ENCODE measurements at places on chromosomes 1 and 21.

DNA sequence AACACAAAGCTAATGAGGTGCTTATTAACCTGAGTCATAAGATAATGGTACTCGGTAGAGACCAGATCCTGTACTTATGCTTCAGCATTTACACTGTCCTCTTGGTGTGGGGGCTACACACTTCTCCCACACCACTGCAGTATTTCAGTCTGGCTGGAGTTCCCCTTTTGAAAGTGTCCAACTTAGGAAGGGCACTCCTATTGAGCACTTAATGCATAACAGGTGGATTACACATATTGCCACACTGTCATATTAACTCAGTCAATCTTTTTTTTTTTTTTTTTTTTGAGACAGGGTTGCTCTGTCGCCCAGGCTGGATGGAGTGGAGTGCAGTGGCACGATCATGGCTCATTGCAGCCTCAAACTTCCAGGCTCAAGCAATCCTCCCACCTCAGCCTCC is 1.5 kb downstream of the GPATCH4 start:
- no peak for DNase-seq

DNA sequence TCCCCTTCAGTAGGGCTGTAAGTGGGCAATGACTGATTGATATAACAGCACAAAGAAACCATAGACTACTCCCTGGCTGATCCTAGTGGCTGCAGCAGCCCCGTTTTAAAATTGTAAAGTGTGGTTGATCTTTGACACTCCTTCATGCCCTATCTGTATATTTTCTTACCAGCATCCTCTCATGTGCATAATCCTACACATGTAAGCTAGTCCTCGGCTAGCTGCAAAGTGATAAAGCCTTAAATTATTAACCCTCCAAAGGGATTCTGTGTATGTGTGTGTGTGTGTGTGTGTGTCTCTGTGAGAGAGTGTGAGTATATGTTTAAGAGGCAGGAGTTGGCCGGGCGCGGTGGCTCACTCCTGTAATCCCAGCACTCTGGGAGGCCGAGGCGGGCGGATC is 30.8 kb upstream of the CDC14A start:
- DNase-seq, result no peak

DNA sequence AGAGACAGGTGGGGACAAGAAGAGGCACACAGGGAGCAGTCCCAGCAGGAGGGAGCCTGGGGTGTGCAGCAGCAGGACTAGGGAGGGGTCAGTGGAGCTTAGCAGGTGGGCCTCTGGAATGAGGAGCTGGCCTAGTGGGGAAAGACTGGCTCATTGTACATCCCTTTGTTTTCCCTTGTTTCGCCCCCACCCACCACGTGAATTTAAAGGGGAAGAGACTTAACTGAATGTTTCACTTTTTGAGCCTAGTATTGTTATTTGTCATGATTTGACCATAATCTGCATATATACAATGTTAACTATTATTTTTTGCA is 181.7 kb downstream of the DHRS3 start:
- DNase-seq, result no peak

DNA sequence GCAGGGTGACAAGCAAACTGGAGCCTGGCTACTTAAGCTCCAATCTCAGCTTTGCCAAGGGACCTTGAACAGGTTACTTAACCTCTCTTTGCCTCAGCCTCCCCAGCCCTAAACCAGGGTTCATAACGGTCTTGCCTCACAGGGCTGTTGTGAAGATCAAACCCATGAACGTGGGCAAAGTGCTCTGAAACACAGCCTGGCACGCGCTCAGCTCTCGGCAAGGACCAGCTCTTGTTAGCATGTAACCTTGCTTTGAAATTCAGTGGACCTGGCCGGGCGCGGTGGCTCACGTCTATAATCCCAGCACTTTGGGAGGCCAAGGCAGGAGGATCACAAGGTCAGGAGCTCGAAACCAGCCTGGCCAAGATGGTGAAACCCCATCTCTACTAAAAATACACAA is 24.8 kb downstream of the RAP1GAP start:
- DNase-seq, result no peak

- no peak for DNase-seq
Measured at GRCh38 chr21:31198575-31198974, 145.5 kb downstream of the TIAM1 start.
